ENCODE measurements at places on chromosomes 5 and 9. TPM values are rescaled to one million over a fixed set of nuclear protein-coding genes. Genes with fewer than 3 reads are reported as not detected.
A peak's percentile ranks its signal among the peaks of the same experiment; 100 is the strongest.

Gene STPG3
- not detected for total RNA-seq

Gene CDKN2B
- 16.0 TPM for total RNA-seq

Gene LECT2
- not detected for total RNA-seq

Gene EQTN
- total RNA-seq, result not detected

Gene ADAMTS16
- total RNA-seq, result not detected

Gene DOLK
- 27.4 TPM for total RNA-seq

Gene KIF24
- 0.74 TPM for total RNA-seq

Gene SMIM23
- total RNA-seq, result not detected

- peak; percentile 65 for DNase-seq
Measured at GRCh38 chr5:54243483-54244080, 66.8 kb downstream of the ARL15 start.

DNA sequence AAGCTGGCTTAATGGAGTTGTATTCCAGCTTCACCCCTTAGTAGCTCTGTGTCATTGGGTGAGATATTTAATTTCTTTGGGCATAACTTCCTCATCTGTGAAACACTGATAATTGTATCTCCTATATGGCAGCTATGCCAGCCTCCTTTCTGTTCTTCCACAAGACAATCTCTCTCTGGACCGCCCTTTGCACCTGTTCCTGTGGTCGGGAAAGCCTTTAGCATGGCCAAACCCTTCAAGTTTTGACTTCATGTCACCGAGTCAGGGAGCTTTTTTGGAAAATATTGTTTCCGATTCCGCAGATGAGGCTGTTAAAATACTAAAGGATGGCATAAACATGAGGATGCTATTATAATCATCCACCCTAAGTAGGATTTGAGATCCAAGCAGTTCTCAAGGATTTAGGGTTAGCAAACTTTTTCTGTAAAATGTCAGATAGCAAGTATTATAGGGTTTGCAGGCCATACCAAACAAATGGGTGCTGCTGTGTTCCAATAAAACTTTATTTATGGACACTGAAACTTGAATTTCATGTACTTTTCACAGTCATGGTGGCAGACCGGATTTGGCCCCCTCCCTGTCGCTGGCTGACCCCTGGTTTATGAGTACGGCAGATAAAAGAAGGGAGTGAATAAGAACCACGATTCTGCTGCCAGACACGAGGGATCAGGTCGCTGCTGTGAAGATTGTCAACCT is 695 bp upstream of the NDFIP1 start:
- no peak for DNase-seq

DNA sequence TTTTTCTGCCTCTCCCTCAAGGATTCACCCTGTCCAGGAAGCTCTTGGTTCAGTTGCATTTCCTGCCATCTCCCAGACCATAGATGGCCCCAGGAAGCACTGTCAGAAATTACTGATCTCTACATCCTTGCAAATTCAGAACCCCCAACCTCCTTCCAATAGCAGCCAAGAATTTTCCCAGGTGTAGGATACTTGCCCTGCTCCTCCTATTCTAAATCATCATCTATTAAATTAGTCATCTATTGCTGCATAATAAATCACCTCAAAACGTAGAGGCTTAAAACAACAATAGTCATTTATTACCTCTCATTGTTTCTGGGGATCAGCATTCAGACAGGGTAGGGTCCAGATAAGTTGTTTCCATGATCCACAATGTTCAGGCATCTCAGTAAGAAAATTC is 26.1 kb upstream of the ADRA1B start:
- no peak for DNase-seq

- DNase-seq, result peak; percentile 54
Measured at GRCh38 chr9:129596541-129597331, 24.2 kb downstream of the C9orf50 start.

- DNase-seq, result no peak
Measured at GRCh38 chr9:36659500-36659899, 86.8 kb downstream of the MELK start.

GRCh38 chr5:155017610-155018009 is 4.1 kb downstream of the KIF4B start:
- DNase-seq, result no peak

DNA sequence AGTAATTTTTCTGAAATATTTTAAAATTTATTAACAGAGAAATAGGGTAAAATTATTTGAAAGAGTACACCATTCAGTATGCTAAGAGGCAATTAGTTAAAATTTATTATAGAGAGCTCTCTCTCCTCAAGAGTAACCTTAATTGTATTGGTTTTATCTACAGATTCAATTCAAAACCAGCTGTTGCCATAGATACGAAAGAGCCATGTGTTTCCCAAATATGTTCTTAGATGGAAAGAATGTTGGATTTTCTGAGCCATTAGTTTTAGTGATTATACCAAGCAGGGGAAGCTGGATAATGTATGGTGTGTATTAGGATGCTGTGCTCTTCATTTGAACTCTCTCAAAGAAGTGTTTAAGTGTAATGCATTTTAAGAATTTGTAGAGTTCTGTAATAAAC is 27.8 kb downstream of the C7 start:
- DNase-seq, result no peak

DNA sequence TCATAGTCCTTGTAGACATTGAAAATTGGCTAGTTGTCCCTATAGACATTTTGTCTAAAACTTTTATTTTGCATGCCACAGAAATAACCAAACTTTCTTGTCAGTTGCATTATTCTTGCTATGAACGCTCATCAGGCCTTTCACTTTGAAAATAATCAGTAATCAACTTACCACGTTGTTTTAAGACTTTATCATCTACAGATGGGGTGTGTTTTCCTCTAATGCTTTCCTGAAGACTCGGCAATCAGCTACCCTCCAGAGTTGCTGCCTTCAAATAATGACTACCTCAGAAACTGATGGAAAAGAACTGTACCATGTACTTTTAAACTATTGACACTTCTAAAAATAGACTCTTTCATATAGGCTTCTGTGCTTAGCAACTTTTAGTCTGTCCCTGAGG is 33.5 kb upstream of the HSPB3 start:
- no peak for DNase-seq

DNA sequence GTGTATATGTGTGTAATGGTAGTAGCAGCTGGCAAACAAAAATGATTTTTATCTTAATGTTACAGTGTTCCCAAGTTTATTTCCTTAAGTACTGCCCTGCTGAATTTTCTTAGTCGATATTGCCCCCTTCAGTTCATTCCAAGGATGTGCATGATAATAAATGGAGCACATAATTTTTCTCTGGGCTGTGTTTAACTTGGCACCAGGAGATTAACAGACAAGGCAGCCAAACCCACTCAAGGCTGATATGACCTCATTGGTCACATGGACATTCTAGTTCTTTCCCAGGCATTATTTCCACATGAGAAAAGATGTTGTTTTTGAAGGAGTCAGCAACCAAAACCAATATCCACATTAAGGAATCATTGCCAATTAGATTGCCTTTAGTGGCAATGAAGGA is 61.8 kb downstream of the COX7C start:
- DNase-seq, result peak; percentile 92

GRCh38 chr9:133512253-133513213 is 12.2 kb downstream of the MYMK start:
- no peak for DNase-seq

DNA sequence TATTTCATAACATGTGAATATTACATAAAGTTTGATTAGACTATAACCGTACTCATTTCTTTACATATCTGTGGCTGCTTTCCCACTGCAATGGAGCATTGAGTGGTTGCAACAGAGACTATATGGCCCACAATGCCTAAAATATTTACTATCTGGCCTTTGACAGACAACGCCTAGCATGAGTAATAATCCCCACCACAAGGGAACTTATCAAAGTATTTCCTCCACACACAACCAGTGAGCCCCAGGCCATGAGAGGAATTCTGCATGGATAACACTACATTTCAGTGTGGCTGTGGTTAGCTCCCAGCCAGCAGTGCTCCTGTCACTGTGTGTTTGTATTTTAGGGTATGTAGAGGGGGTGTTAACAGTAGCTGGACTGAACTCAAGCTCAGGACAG is 54.8 kb downstream of the FAM81B start:
- peak; percentile 66 for DNase-seq

GRCh38 chr9:15158064-15158463 is 149.0 kb downstream of the TTC39B start:
- DNase-seq, result peak; percentile 20

- peak; percentile 93 for DNase-seq
Measured at GRCh38 chr5:145975361-145976066, 39.1 kb downstream of the SH3RF2 start.

DNA sequence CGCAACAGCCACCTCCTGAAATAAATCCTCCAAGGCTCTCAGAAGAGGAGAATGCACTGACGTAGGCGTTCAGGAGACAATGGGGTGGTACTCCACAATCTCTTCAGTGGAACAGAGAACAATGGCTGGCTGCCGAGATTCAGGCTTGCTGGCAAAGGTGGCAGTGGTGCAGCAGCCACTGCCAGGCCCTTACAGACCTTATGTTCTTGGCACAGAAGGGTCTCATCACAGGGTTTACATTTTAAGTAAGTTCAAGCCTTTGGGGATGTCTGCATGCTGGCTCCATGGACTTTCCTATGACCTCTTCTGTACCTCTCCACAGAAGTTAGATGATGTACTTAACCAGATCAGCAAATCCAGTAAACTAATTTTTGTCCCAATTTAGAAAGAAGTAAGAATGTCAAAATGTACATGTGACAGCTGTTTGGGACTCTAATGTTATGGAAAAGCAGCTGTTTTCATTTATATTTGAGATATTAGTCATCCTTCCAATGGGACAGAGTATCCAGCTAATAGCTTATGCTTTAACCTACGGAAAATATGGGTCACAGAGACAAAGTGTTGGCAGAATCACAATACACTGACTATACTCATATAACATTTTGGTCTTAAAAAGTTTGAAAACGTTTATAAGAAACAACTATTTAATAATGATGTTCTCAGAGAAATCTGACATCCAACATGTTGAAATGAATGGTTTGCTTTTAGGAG is 180.9 kb downstream of the MAPKAP1 start:
- peak; percentile 93 for DNase-seq

- DNase-seq, result no peak
Measured at GRCh38 chr5:16502866-16503265, 37.3 kb upstream of the ZNF622 start.

DNA sequence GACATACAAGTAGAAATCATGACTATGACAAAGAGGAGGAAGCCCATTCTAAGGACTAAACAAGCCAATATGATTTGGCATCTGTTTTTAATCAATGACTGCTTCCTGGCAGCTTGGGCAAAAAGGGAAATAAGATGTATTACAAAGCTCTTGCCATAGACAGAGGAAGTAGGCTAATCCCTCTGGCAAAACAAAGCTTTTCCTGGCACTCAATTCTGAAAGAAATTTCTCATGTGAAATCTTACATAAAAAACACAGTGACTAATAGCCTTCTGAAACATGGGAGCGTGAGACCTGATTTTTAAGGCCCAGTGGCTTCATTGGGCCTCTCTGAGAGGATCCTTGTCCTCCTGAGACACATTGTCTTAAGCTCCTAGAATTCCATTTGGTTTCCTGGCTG is 93.6 kb downstream of the COL23A1 start:
- no peak for DNase-seq

DNA sequence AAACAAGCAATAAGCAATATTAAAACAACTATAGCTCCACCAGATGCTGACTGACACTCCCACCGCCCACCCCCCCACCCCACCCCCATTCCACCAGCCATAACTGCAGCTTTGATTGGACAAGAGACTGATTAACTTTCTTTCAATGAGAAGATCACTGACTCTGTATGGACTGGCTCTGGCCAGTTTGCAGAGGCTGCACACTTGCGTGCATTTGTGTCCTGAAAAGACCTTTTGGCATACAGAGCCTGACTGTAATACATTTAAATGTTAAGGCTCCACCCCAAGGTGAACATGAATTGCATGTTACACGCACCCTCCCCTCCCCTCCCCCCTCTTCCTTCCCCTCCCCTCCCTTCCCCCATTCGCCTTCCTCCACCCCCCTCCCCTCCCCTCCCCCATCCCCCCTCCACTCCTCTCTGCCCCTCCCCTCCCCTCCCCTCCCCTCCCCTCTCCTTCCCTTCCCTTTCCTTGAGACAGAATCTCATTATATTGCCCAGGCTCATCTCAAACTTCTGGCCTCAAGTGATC is 31.1 kb downstream of the FGD3 start:
- no peak for DNase-seq

GRCh38 chr5:126600631-126601511 is at the start of gene PHAX:
Gene PHAX (plus strand): TSS chr5:126600947. CDS start chr5:126600963, 16 bp downstream.
- peak; percentile 68 for DNase-seq

- no peak for DNase-seq
Measured at GRCh38 chr9:27398982-27399653, 102.2 kb upstream of the EQTN start.

DNA sequence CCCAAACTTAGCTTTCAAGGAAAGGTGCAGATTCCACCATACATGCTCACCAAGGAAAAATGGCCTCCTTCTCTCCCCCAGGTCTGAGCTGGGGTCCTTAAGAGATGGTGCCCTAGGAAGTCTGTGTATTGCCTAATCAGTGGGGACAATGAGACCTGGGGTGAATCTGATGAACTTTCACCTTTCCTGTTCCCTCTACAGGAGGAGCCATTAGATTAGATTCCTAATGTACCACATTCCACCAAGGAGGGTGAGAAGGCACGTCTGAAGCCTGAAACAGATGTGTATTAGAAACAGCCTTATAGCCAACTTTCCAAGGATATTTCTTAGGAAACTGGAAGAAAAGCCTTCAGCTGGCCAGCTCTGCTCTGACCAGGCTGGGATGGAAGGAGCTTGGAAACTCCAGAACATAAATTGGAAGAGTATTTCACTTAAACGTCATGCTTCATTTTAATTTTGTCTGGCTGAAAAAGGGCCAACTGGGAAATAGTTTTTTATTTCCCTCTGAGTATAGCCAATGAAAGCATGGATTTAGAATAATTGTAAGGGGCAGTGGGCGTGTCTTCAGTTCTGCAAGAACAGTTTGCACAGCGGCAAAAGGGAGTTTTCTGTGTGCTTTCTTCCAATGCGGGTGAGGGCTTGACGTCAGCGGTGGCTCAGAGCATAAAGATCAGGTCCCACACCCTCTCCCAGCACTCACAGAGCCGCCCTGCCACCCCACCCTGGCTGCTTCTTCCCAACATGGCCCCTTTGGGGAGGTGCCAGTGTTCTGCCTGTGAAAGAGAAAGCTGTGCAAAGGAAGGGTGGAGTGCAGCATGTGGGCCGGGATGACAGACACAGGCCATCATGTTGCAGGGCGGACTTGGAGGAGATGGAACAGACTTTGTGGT is 210.9 kb downstream of the ESM1 start:
- peak; percentile 92 for DNase-seq

Data from fibroblast of the aortic adventitia (primary cell).